ENCODE measurements at places on chromosomes 6 and 20.
A peak's percentile ranks its signal among the peaks of the same experiment; 100 is the strongest.

GRCh38 chr6:70413992-70414494 lies 735 bp downstream of the FAM135A start:
- peak; percentile 20 for DNase-seq

DNA sequence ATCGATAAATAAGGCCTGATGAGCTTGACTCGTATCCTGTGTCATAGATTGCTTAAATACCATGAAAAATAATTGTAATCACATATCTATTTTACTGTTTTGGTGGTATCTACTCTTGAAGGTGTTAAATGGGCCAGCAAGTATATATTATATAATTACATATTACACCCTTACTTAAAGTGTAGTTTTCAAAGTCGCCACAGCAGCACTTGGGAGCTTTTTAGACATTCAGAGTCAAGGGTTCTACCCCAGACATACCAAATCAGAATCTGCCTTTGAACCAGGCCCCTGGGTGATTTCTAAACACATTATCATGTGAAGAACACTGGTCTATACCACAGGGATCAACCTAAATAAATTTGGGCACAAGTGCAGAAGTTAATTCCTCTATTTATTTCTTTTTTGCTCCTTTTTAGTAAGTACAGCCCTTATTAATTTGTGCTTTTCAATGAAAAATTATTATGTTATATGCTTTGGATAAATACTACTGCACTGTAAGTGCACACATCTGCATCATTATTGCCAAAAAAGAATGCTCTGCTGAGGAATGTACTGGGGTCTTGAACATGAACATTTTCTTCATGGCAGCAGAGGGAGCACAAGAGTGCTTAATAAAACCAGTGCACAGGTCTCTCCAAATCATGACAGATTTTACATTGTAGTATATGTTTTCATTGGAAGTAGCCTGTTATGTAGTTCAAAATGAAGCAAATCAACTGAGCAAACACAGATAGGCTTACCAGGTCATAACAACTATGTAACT lies 3.1 kb upstream of the ATXN1 start:
- DNase-seq = no peak

GRCh38 chr6:158014505-158015187 lies 33.0 kb downstream of the SYNJ2 start:
- no peak for DNase-seq

GRCh38 chr6:49849213-49849907 lies 17.0 kb downstream of the CRISP1 start:
- DNase-seq = no peak

- DNase-seq = no peak
Observed at GRCh38 chr20:48739395-48740291, 88.2 kb downstream of the PREX1 start.

- DNase-seq = no peak
Observed at GRCh38 chr6:128259029-128259724, 261.2 kb downstream of the PTPRK start.

DNA sequence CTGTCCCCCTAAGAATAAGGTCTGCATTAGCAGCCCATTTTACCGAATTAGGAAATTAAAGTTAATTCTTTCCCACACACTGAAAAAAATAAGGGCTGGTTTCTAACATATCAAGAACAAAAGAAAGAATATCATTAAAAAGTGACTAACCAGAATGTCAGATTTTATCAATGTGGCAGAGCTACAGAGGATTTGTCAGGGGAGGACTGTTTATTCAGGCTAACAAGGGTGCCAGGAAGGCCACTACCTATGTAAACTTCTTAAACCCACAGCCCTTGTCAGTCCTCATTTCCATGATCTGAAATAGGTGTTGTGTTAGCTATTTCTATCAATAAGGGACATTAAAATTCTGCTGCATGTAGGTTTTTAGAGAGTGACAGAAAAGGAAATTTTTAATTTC lies 76.4 kb downstream of the BACH2 start:
- DNase-seq = no peak

- no peak for DNase-seq
Observed at GRCh38 chr6:87197547-87197946, 42.2 kb downstream of the ZNF292 start.

GRCh38 chr6:117477988-117478852 lies 4.3 kb upstream of the DCBLD1 start:
- DNase-seq = no peak

- DNase-seq = no peak
Observed at GRCh38 chr6:118860880-118861279, 33.1 kb upstream of the ASF1A start.

GRCh38 chr20:10427060-10427692 lies 6.8 kb downstream of the MKKS start:
- DNase-seq = peak; percentile 6

GRCh38 chr6:107547451-107547840 lies 57.5 kb downstream of the SOBP start:
- no peak for DNase-seq

DNA sequence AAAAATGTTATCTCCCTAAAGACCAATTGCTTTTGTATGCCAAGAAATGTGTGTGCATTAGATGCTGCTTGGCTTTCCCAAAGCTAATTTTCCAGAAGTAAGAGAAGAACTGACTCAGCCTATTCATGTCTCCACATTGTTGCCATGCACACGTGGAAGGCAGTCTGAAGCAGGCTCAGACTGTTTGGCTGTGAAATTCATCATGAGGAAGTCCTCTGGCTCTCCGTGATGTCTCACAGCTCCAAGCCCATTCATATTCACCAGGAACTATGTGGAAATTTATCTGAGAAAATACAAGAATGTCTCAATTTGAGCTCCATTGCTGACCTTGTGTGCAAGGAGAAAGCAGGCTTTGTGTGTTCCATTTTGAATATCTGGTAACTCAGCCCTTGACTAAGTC lies 1022.2 kb upstream of the GJE1 start:
- DNase-seq = no peak

DNA sequence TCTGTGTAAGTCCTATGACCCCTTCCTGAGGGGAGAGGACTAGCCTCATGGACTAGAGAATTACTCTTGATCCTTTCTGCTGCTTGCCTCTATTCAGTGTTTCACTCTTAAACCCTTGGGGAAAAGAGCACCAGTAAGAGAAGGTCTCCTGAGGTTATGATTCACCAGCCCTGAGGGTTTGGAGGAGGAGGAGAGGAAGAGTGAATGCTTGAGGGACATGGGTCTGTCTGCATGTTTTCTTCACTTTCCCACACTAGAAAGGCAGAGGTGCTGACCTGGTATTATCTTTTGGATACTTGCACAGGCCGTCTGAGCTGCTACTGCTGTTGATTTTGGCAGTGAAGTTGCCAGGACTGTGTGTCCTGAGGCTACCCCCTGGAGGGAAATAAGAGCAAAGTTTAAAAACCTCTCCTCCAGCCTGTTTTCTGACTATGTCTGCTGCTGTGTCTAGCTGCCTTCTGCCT lies 78.3 kb downstream of the CD109 start:
- DNase-seq = no peak

DNA sequence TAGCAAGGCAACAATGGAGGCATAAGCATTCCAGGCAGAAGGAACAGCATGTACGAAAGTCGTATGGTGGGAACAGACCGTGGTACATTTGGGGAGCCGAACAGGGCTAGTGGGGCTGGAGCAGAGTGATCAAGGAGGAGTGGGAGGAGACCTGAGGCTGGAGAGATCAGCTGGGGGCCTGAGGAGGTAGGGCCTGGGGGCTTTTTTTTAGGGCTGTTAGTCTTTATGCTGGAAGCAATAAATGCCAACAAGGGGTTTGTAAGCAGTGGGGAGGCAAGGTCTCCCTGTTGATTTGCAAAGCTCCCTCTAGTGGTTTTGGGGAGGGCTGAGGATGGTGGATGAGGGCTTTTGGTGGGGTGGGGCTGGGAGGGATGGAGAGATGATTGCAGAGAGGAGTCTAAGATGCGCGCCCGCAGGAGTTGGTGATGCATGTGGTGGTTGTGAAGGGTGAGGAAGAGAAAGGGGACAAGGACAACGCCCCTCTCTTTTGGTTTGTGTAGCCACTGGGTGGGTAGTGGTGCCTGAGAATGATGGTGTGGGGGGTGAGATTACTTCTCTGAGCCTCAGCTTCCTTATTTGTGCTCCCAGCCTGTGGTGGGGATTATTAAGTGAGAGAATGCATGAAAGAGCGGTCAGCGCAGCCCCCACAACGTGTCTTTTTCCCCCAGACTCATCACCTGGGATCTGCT lies 74.1 kb upstream of the TOX2 start:
- DNase-seq = no peak

- no peak for DNase-seq
Observed at GRCh38 chr6:139659196-139659595, 284.7 kb upstream of the CITED2 start.

- no peak for DNase-seq
Observed at GRCh38 chr6:136923116-136923953, 1.2 kb downstream of the SLC35D3 start.

- no peak for DNase-seq
Observed at GRCh38 chr6:153588330-153588729, 450.7 kb upstream of the OPRM1 start.

GRCh38 chr6:15129887-15130286 lies 116.0 kb upstream of the JARID2 start:
- DNase-seq = no peak

All from caudate nucleus (tissue), 63 donors.